ENCODE measurements at places on chromosomes 16 and 17.

GRCh38 chr17:80822021-80822699, 169.5 kb upstream of the CHMP6 start:
- no peak for DNase-seq

DNA sequence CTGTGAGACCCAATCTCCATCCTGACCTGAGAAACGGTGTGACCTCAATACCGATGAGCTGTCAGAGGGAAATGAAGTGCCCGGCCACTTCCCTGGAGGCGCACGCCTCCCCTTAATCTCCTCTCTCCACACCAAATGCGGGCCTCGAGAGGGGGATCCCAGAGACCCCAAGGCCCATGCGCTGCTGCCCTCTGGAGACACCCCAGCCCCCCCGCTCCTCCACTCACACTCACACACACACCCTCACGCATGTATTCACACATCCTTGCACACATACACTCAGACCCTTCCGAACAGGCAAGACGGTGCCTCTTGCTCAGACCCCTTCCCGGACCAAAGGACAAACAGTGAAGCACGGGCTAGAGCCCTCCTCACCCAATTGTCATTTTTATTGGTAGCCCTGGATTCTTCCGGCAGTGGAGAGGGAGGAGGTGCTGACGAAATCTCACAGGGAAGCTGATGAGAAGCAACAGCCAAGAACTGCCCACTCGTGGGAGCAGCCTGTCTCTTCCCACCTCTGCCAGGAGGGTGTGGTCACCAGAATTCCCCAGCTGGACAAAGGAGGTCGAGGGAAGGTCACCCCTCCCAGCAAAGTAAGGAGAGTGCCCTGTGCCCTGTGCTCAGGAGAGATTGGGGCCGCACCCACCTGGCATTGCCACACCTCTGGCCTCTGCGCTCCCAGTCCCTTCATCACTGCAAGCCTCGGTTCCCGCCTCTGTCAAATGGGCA, 136.0 kb upstream of the TNRC6C start:
- DNase-seq = no peak

- no peak for DNase-seq
These were observed 6.0 kb downstream of the ST3GAL2 start for GRCh38 chr16:70432723-70433457.

DNA sequence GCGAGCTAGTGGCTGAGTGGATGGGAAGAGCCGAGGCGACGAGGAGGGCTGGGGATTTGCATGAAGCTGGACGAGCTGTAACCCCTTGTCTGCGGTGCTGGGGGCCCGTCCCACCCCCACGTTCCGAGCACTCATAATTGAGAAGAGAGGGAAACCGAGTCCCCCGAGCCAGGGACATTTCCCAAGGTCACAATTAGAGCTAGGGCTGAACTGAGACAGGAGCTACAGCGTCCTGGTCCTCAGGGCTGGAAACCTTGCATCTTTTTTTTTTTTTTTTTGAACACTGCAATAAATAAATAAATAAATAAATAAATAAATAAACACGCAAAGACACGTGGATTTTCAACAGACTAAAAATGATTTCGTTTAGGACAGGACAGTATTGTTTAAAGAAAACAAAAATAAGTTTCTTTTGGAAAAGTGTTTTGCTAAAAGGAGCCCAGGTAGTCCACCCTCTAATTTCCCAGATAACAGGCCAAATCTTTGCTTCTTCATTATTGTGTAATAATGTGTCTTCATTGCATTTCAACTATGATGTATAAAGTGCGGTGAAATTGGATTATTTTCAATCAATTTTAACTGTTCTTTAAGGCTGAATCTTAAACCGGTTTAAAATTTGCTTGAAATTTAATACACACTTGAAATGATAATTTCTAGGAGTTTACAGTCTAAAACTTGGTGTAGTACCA, 992 bp downstream of the GDPD1 start:
- DNase-seq = no peak

GRCh38 chr16:12132290-12132689, 155.8 kb downstream of the SNX29 start:
- no peak for DNase-seq

DNA sequence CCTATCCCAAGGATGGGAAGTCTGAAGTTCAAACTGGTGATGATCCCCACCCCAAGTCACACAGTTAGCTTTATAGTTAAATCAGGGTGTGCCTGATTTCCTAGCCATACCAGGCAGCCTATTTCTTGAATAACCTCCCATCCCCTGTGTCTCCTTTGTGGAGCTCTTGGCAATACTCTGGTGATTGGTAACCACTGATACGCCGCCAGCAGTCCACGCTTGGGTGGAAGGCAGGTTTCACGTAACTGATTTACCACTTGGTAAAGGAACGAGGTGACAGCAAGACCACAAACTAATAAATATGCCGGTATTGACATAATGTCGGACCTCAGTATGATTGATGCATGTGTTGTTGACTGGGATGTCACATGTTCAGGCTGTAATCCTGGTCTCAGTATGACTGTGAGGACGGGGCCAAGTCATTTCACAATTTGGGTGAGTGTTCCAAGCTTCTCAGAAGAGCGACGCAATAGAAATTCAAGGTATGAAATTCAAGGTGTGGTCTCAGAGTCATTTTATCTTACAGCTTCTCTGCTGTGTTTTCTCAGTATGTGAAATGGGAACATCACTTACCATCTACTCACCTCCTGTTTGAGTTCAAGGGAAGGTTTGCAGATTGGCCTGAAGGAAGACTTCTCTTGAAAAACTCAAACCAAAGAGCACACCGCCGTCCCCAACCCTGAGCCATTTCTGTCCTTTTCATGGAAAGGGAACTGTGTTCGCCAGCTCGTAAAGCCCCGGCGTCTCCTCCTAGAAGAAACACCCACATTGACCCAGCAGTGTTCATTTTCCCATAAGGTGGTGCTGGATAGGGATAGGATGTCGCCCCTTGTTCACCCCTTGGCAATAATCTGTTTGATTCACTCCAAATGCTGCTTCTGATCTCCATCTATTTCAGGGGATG, 678.9 kb downstream of the WWOX start:
- DNase-seq = peak; percentile 57

GRCh38 chr17:41792845-41793783, 6.6 kb upstream of the JUP start:
- DNase-seq = no peak

Measured in CD4-positive, alpha-beta T cell treated with Interleukin-2 at 100 ng/mL for 4 hours (primary cell).